ENCODE measurements at places on chromosomes 16 and 17.

DNA sequence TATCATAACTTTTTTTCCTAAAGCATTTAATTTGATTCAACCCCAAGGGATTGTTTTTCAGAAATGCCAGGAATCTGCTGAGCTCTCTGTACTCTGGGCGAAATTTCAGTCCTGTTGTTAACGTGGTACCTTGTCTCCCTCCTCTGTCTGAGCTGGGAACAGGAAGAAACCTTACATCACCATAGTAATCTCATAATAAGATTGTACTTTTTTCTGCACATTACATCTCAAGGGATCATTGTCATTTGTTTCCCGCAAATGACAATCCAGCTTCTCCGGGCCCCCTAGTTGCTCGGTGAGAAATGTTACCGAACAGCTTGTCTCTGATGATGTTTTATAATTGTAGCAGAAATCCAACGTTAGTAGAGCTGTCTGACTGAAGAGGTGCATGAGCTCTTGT, 152.7 kb upstream of the ERCC4 start:
- DNase-seq: no peak

DNA sequence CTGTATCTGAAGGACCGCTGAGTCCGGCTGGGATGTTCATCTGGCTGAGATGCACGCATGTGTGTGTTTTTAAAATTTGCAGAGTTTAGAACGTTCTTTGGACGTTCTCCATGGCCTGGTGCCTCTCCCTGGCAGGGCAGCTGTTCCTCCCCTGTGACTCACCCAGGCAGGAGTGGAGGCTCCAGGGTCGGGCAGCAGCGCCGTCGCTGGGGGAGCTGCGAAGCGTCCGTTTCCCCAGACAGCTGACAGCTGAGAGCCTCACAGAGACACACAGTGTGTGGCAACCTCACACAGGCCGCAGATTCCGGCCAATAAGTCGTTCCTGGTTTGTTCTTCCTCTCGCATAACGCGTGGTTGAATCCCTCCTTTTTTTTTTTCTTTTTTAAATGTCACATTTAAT, 80.6 kb downstream of the OR1D5 start:
- peak; percentile 76 for DNase-seq

DNA sequence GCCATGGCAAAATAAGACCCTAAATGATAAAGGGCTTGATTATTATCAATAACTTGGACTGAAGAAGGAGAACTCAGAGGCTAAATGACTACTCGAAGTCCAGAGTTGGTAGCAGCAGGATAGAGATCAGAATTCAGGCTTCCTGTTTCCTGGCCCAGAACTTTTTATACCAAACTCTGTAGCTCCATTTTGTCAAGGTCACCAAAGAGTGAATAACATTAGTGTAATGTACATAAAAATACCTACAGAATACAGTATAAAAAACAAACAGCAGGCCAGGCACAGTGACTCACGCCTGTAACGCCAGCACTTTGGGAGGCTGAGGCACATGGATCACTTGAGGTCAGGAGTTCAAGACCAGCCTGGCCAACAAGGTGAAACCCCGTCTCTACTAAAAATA, 79.0 kb downstream of the ARHGAP17 start:
- DNase-seq: no peak

- no peak for DNase-seq
These were observed 195.9 kb upstream of the CHMP6 start for GRCh38 chr17:80795754-80796153.

GRCh38 chr16:6192984-6193383, 1095.4 kb upstream of the EEF2KMT start:
- no peak for DNase-seq

DNA sequence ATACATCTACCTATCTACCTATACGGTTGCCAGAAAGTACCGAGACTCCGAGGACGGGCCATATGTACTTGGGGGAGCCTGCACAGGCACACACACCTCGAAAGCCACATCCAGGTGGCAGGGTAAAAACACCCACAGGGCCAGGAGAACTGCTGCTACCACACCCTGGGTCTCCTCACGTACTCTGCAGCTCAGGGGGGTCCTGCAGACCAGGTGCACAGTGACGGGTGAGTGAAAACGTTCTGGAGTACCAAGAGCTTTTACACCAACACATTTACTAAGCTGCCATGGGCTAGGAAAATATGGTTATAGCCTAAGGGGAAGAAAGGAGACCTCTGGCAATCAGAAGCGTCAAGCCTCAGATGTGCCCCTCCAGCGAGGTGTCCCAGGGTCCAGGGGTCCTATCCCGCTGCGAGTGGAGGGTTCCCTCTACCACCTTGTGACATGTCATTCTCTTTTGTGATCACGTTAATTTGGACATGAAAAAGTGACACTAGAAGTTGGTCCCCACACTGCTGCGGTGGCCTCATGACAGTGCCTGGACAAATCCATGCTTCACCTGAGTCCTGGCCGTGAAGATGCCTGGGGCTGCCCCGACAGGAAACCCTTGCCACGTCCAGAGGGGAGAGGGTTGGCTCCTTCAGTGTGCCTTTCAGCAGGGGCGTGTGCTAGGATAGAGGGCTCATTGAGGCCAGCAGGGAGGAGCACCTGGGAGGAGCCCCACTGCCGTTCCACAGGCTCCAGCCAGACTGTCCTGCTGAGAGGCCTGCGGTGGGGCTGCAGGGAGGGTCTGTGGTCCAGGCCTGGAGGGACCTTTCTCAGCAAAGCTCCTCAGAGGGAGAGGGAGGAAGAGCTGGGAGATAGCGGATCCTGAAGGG, 1.8 kb downstream of the CANT1 start:
- no peak for DNase-seq

- no peak for DNase-seq
These were observed 158.6 kb upstream of the CDH8 start for GRCh38 chr16:62194828-62195227.

DNA sequence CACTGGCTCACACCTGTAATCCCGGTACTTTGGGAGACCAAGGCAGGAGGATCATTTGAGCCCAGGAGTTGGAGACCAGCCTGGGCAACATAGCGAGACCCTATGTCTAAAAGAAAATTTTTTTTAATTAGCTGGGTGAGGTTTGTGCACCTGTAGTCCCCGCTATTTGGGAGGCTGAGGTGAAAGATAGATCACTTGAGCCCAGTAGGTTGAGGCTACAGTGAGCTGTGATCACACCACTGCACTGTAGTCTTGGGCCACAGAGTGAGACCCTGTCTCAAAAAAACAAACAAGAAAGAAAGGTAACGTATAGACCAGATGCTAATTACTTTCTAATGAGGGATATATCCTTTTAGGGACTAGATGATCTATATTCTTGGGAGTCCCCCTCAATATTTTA, 8.1 kb downstream of the NOL11 start:
- DNase-seq: no peak

DNA sequence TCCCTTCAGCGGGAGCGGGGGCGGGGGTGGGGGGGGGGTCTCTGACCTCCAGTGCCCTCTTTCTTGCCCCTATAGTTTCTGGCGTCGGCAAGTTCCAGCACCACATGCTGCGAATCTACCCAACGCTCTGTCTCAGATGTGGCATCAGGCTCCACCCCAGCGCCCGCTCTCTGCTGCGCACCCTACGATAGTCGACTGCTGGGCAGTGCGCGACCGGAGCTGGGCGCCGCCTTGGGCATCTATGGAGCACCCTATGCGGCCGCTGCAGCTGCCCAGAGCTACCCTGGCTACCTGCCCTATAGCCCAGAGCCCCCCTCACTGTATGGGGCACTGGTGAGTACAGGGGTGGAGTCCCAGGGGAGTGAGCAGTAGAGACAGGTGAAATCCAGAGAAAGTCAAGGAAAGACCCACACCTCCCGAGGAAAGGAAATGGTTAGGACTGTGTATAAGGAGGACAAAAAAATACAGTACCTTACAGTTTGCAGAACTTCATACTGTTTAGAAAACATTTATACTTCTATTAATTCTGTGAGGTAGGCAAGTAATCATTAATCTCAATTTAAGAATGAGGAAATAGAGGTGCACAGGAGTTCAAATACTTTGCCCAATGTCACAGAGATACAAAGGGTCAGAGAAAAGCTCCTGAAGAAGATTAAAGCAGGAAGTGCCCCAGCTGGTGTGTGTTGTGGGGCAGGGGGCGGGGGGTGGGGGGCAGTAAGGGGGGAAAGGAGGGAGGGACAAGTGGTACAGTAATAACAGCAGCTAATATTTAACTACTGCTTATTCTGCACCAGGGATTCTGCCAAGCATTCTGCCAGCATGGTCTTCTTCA, 2.5 kb downstream of the IRX6 start:
- no peak for DNase-seq

- DNase-seq: no peak
These were observed 497.7 kb upstream of the CDH11 start for GRCh38 chr16:65619606-65620005.

DNA sequence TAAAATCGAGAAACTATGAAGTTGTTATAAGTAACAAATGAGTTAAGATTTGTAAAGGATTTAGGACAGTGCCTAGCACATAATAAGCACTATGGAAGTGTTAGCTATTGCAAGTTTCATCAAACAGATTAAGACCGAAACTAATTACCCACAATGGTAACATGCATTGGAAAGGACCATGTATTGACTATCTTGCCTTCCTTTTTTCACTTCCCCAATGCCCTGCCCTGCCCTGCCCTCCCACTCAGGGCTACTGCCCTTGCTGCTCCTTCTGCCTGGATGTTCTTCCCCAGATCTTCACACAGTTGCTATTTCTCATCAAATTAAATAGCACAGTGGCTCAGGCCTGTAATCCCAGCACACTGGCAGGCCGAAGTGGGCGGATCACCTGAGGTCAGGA, 202.1 kb upstream of the PSMD7 start:
- no peak for DNase-seq

- DNase-seq: no peak
These were observed 187.8 kb downstream of the RAB11FIP4 start for GRCh38 chr17:31579265-31579664.

GRCh38 chr17:68592009-68592408, 9.2 kb downstream of the FAM20A start:
- DNase-seq: no peak

DNA sequence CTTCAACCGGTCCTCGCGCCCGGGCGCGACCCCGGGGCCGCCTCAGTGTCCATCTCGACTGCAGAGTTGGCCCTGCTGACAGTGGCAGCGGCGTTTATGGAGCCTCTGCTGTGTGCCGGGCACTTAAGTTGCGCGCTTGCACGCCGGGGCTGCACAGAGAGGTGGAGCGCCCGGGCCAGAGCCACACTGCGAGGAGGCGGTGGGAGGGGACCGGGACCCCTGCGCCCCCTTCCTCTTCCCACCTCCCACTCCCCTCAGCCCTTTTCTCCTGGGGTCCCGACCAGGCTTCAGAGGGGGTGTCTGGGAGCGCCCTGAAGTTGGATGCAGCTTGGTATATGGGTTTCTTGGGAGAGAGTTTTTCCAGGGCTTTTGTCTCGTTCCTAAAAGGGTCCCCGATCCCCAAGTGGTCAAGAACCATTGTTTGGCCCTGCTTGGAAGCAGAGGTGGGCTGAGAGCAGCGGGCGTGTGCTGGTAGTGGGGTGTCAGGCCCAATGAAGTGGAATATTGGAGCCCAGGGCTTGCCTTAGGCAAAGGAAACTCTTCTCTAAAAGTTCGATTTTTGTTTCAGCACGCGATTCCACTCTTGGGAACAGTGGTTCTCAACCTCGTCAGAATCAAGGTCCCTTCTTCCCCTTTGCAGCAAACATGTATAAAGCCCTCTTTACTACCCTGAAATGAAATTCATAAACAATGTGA, 605 bp downstream of the MRTFB start:
- DNase-seq: no peak

GRCh38 chr16:83109490-83110125, 482.8 kb downstream of the CDH13 start:
- DNase-seq: no peak

- no peak for DNase-seq
These were observed 1.4 kb downstream of the RHBDL1 start for GRCh38 chr16:676913-677312.

- DNase-seq: no peak
These were observed 14.6 kb downstream of the RND2 start for GRCh38 chr17:43039646-43040045.

DNA sequence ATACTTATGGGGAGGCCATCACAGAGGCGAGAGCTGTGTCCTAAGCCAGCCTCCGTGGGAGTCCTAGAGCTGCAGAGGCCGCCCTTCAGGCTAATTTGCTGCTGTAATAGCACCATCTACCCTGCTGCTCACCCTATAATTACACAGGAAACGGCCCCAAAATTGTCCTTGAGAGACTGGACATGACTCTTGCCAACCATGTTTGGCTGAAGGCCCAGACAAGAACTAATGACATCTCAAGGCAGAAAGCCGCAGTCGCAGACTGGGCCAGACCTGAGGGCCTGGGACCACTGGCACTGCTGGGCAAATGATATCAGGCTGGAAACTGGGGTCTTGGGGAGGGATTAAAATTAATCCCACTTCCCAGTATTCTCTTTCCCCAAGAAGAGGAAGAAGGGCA, 24.1 kb downstream of the PSMD7 start:
- DNase-seq: no peak

- DNase-seq: no peak
These were observed 175.3 kb upstream of the CDH13 start for GRCh38 chr16:82451449-82451848.

GRCh38 chr17:33261820-33262219, 31.3 kb downstream of the ASIC2 start:
- DNase-seq: no peak

- DNase-seq: peak; percentile 63
These were observed 25.9 kb upstream of the SMURF2 start for GRCh38 chr17:64687961-64688360.

GRCh38 chr16:80025236-80025635, 424.7 kb upstream of the MAF start:
- DNase-seq: no peak

DNA sequence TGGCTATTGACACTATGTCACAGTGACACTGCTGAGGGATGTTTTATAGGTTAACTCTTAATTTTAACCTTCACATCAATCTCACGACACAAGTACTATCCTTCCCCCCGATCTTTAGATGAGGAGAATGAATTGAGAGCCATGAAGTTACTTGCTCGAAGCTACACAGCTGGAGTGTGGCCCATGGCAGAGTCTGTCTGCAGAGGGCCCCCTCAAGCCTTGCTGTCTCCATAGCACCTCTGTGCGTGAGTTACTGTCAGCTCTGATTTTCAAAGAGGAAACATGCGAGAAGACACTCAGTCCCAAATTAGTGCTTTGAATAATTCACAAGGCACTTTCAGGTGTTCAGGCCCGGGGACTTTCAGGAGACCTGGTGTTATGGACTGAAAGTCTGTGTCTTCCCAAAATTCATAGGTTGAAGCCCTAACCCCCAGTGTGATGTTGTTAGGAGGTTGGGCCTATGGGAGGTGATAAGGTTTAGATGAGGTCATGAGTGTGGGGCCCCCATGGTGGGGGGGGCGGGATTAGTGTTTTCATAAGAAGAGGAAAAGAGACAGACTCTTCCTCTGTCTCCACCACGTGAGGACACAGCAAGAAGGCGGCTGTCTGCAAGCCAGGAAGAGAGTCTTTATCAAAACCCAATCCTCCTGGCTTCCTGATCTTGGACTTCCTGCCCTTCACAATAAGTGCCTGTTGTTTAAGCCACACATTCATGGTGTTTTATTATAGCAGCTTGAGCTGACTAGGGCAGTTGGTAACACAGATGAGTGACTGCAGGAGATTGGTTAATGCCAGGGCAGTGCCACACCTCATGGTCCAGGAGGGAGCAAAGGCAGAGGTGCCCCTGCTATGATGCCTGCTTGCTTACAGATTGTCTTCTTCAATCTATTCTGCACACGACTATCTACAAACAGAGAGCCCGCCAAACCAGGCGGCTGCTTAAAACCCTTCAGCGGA, 281.8 kb downstream of the HAPSTR1 start:
- no peak for DNase-seq

Data from stromal cell of bone marrow (primary cell).